Tibial artery (tissue), 4 donors: ENCODE measurements at places on chromosomes 7 and 10.
A peak's percentile ranks its signal among the peaks of the same experiment; 100 is the strongest.

DNA sequence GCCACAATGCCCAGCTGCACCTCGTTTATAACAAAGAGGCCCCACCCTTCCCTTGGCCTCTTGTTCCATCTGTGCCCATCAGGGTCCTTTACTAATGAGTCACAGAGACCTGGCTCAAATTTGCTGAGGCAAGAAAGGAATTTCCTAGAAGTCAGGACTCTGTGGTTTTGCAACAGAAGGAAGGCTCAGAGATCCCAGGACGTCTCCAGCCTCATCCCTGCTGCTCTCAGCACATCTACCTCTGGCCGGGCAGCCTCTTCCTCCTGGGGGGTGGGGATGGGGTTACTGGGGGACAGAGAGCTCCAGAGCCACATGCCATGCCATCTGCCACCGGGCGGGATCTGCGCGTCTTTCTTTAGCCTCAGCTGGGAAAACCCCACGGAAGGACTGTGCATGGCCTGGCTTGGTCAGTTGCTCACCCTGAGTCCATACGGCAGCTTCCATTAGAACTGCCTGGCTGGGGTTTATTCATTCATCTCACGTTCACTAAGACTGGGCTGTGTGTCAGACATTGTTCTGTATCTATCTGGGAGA is 41.9 kb upstream of the PSMG3 start:
- no peak for DNase-seq

- DNase-seq, result no peak
Observed at GRCh38 chr7:22872096-22872807, 49.6 kb upstream of the TOMM7 start.

DNA sequence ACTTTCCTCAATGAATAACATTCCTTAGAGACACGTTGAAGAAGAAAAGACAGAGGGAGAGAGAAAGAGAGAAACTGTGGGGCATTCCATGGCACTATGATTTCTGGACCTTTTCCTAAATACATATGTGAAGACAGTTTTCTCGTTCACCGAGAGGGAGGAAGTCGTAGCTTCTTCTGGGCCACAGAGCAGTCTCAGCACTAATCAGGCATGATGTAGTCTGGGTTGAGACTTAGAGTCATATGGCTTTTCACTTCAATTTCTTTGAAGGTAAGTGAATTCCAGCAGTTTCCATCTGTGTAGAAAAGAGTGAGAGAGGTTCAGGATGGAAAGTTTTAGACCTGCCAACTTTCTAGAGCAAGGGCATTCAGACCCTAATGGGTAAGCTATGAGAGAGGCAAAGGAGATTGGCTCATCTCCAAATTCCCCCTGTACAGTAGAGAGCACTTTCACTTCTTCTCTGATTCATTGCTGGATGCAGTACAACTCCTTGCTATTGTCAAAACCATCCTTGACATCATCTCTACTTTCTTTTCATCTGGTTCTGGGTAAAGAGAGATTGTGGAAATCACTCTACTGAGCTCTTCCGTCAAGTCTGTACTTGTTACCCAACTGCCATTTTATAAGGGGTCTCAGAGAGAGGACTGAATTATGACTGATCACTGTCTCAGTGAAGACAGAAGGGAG is 31.5 kb upstream of the OR9A4 start:
- no peak for DNase-seq

- no peak for DNase-seq
Observed at GRCh38 chr7:104908636-104909035, 105.4 kb upstream of the KMT2E start.

GRCh38 chr10:80497187-80498077 is 40.3 kb upstream of the SH2D4B start:
- DNase-seq, result peak; percentile 65

DNA sequence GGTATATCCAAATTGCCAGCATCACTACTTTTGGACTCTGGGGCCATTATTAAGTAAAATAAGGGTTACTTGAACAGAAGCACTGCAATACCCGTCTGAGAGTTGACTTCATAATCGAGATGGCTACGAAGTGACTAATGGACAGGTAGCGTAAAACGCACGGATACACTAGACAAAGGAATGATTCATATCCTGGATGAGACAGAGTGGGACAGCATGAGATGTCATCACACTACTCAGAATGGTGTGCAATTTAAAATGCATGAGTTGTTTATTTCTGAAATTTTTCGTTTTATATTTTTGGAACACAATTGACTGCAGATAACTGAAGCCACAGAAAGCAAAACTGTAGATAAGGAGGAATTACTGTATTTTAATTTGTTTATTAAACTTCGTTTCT is 421.5 kb upstream of the LRGUK start:
- no peak for DNase-seq

DNA sequence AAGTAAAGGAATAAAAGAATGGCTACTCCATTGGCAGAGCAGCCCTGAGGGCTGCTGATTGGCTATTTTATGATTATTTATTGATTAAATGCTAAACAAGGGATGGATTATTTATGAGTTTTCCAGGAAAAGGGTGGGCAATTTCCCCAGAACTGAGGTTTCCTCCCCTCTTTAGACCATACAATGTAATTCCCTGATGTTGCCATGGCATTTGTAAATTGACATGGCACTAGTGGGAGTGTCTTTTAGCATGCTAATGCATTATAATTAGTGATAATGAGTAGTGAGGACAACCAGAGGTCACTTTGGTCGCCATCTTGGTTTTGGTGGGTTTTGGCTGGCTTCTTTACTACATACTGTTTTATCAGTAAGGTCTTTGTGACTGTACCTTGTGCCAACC is 55.5 kb downstream of the BBS9 start:
- no peak for DNase-seq

DNA sequence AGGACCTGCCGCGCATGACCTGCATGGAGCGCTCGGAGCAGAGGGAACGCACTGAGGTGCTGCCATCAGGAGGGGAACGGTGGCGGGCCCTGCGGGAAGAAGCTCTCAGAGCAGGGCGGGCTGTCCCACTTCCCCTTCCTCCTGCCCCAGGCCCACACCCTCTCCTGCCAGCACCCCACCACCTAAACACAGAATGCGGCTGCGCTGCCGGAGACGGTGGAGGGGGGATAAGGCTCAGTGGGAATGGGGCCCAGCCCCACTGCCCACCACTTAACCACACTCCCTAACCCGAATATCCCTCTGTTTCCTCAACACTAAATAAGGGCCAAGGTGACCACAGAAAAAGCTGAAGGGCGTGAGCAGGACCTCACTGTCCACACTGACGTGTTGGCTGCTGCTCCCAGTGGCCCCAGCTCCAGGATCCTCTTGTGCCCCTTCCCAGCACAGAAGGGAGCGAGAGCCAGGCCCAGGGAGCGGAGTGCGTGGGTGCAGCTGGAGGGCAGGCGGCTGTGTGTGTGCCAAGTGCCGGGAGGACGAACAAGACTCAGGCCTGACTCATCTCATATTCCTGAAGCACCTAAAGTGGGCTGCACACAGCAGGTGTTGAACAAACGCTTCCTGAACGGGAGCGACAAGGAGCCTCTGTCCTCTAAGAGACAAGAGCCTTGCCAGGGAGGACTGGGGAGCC is 116.8 kb downstream of the MAD1L1 start:
- DNase-seq, result no peak

DNA sequence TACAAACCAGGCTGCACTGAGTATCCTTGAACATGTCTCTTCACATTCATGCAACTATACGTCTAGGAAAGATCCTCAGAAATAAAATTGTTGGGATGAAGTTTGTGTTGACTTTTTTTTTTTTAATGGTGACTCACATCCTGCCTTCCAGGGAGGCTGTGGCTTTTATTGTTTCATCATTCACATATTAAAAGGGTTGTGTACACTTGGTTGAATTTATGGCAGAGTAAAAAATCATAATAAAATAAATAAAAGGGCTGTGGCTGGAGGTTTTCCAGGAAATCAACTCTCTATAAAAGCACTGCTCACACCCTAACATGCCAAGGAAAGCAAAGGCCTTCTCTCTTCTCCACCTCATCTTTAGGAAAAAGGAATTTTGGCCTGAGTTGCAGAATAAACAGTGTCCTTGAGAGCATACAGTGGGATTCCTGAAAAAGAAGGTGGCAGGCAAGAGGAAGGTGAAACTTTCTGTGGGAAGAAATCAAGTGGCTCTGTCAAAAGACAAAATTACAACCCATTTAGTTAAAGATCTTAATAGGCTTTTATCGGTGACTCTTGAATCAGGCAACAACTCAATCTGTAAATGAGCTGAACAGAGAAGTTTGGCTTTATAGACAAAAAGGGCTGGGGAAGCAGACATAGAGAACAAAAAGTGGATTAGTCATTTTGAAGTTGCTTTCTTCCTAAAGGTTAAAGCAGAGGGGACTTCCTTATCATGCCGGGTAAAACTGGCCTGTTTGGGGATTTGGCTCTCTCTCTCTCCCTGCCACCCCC is 41.6 kb upstream of the FHIP2A start:
- DNase-seq, result no peak

DNA sequence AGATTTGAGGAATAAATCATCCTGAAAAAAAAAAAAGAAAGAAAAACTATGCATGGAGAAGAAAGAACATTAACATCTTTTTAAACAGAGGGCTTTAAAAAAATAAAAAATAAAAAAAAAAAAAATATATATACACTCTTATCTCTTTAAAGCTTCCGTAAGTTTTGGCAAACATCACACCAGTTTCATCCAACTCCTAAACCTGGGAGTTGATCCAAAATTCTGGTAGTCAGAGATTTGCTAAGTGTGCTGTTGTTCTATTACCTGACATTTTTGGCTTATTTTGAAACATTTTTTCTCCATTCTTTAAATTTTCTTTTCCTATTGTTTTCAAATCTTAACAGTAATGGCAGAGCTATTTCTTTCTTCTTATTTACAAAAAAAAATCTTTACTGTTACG is 273.1 kb downstream of the AGMO start:
- DNase-seq, result no peak

GRCh38 chr7:22433710-22434460 is 66.1 kb downstream of the STEAP1B start:
- DNase-seq, result no peak

DNA sequence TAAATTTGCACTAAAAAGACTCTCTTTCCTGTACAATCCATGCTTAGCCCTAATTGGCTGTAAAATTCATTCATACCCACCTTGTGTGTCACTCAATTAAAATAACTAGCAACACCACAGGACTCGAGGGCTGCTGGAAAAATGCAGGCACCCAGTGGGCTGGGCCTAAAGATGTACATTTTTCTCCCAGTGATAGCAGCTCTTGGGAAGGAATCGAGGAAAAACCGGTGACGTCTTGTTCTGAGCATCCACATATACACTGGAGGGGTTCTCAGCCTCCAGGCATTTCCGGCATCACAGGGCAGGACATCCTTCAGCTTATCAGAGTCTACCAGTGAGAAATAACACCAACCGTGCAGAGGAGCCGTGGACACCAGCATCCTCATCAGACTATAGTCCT is 85.8 kb upstream of the PITRM1 start:
- no peak for DNase-seq

DNA sequence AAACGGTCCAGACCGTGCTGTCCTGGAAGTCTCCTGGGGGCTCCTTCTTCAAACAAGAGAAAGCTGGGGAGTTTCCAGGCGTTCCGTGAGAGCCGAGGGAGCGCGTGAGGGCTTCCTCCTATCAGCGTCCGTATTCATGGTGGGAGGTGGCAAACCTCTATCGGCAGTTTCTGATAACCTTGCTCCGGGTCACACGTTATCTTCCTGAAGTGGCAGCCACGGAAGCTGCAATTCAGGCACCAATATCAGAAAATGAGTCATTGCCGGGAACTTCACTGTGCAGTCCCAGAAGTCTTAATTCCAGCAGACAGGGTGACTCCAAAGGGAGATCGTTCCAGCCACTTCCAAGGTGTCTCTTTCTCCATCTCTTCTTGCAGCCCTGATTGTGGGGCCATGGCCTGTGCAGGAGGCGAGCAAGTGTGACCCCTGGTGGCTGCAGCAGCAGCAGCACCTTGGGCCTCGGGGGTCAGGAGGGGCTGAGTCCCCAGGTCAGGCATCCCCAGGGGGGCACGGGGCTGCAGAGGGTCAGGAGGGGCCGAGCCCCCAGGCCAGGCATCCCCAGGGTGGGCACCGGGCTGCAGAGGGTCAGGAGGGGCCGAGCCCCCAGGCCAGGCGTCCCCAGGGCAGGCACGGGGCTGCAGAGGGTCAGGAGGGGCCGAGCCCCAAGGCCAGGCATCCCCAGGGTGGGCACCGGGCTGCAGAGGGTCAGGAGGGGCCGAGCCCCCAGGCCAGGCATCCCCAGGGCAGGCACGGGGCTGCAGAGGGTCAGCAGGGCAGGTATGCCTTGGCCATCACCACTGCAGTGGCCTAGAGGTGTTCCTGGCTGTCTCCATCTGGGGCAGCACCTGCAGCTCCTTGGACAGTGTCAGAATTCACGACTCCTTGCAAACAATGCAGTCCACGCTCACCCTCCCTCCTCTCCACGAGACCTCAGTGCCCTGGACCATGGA is 538.7 kb downstream of the DNAJB6 start:
- no peak for DNase-seq

- DNase-seq, result peak; percentile 79
Observed at GRCh38 chr7:5423306-5423975, at the start of gene TNRC18. TNRC18 (minus strand) TSS chr7:5423834; CDS start chr7:5421246, 2,588 bp downstream.

- no peak for DNase-seq
Observed at GRCh38 chr10:13224210-13224995, 9.8 kb downstream of the UCMA start.

DNA sequence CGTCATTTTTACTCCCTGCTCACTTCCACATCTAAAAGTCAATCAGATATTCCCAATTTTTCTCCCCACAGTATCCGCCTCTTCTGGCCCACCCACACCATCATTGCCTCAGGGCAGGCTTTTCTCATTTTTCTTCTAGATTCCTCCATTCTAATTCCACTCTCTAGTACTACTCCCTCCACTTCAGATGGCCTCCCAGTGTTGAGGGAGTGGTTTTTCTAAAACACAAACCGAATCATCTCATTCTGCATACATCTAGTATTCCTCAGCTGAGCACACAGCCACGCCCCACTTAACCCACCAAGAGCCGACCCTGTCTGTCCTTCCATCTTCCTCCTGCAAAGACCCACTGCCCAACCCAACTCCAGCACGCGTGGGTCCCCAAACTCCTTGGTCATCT is 314.9 kb upstream of the NPVF start:
- no peak for DNase-seq

DNA sequence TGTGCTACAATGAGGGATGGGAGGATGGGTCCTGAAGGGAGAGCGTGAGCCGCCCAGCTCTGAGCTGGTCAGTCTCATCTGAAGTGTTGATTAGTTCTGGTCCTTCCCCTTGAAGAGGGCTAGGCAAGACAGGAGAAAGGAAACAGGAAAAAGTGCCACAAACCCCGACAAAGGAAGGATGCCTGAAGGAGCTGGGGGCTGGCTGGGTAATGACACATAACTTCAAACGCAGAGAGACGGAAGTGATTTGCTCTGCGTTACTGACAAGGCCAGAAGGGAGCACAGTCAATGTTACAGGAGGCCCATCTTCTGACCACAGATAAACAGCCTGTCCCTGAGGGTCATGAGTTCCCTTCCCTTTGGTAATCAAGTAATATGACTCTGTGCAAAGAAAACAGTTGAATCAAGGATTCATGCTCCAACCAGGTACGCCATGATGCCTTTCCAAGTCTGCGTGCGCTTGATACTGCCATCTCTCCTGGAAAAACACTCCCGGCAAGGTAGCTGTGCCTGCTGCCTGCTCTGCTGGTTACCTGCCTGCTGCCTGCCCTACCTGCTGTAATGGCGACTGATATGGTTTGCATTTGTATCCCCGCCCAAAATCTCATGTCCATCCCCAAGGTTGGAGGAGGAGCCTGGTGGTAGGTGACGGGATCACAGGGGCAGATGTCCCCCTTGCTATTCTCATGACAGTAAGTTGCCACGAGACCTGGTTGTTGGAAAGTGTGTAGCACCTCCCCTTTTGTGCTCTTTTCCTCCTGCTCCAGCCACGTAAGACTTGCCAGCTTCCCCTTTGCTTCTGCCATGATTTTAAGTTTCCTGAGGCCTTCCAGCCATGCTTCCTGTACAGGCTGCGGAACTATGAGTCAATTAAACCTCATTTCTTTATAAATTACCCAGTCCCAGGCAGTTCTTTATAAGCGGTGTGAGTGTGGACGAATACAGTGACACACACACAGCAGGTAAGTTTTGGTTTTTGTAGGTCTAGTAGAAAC is 57.9 kb downstream of the GRB10 start:
- no peak for DNase-seq
